Activated effector memory CD4-positive, alpha-beta T cell treated with anti-CD3 and anti-CD28 coated beads, Interleukin-2, amount 50 U/mL, for 16 hours (primary cell): ENCODE measurements at places on chromosomes 11 and 22.

GRCh38 chr22:23685205-23685784 lies 5.5 kb upstream of the RGL4 start:
- peak; percentile 47 for DNase-seq

- DNase-seq = no peak
Observed at GRCh38 chr22:33427461-33427860, 369.3 kb upstream of the SYN3 start.

GRCh38 chr11:16881074-16881709 lies 133.0 kb downstream of the PLEKHA7 start:
- DNase-seq = no peak

DNA sequence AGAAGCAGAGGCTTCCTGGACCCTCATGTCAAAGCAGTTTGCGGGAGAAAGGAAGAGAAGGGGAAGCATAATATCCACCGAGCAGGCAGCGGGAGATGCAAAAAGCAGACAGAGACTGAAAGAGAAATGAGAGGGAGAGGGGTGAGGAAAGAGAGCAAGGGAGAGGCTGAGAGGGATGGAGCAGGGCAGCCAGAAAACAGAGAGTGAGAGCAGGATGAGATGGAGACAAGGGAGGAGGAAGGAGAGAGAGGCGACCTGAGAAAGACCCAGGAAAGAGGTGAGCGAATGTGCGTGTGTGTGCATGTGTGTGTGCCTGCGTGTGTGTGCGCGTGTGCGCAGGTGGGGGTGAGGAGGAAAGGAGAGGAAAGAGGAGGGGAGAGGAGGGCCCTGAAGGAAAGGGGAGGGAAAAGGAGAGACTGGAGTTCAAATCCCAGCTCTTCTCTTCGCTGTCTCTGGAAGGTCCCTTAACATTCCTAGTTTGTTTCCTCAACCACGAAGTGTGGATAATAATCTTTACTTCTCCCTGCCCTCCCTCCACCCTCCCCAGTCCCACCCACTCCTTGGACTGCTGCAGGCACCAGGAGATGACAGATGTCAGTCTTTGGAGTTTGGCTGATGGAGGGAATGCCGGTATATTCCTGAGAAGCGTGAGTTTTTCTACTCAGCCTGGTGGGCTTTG lies 67.9 kb downstream of the ISX start:
- no peak for DNase-seq

DNA sequence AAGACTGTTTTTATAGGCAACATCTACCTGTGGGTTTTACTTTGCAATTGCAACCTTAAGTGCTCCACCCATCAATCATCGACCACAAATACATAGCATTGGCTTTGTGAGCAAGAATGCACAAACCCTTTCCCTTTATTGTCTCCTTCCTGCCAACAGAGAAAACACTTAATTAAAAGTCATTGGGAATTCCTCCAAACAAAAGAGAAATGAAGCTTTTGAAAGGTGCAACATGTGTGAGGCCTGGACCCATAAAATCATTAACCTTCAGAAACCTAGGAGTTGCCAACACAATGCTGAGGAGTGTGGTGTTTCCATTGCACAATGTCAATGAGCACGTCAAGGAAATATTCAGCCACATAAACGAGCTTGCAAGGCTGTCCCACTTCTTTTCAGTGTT lies 223.2 kb downstream of the BLID start:
- no peak for DNase-seq

DNA sequence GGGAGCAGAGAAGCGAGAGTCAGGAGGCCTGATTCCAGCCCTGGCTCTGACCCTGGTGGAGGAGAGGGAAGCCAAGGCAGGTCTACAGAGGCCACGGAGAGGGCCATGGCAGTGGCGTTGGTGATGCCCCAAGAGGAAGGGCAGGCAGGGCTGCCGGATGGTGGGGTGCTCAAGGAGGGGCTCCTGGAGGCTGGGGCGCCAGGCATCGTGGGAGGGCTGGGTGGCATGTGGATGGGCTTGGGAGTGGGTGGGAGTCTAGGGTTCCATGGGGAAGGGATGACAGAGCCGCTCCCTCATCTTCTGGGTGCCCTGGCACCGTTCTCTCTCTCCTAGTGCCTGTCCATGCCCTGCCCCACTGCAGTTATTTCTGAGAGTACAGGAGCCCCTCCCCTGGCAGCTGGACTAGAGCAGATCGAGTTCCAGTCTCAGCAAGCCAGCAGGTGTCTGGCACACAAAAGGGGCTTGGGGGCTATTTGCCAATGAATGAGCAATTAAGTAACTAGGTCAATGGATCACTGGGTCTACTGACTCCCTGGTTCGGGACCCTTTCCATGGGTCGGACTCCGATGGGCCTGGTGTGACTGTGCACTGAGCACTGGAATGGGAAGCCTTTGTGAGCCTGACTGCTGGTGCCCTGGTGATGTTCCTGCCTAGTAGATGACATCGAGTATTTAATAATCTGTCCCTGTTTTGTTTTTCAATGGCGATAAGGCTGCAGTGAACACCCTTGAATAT lies 570.0 kb downstream of the TBC1D22A start:
- DNase-seq = no peak

GRCh38 chr11:126748100-126748791 lies 252.3 kb downstream of the KIRREL3 start:
- no peak for DNase-seq
